ENCODE measurements at places on chromosomes 16 and 17. TPM values are rescaled to one million over a fixed set of nuclear protein-coding genes. Genes with fewer than 3 reads are reported as not detected.

Gene SLC38A8
- not detected for total RNA-seq

Gene GDPD1
- total RNA-seq, result 2.9 TPM

Gene APOH
- total RNA-seq, result not detected

Gene CLEC18A
- 2.9 TPM for total RNA-seq

Gene DNAH2
- total RNA-seq, result not detected

Gene APOBR
- total RNA-seq, result 6.8 TPM

Gene DBNDD1
- 1.1 TPM for total RNA-seq

Gene SMARCD2
- 132 TPM for total RNA-seq

Gene HS3ST3B1
- total RNA-seq, result 47.8 TPM

GRCh38 chr17:4600563-4600962 lies 16.2 kb downstream of the SMTNL2 start:
- DNase-seq, result no peak

DNA sequence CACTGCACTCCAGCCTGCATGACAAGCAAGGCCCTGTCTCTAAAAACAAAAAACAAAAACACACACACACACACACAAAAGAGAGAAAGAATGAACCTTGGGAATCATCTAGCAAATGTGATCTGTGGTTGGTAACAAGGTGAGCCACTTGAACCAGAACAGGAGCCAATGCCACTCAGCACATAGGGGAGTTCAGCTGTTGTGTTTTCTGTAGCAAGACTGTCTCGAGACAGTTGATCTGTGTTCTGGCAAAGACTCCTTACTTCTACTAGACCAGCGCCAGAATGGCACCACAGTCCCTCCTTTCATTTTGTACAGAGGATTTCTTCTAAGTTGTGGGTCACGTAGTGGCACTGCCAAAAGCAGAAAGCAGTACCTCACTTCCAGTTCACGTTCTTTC lies 20.7 kb downstream of the ATP2A1 start:
- DNase-seq, result no peak

DNA sequence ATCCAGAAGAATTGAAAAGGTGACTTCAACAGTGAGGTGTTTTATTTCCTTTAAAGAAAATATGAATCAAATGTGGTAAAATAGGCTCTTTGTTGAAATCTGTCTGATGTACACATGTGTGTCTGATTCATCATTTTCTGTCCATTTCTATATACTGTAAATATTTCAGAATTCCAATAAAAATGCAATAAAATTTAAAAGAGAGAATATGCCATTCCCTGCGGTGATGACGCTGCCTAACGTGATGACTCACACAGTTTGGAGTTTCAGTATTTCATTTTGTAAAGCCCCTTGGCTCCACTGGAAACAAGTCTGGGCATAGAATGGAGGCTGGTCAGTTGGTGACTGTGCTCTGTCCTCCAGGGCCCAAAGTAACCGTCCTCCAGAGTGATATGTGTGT lies 482.5 kb upstream of the CDH5 start:
- no peak for DNase-seq

- peak; percentile 86 for DNase-seq
Observed at GRCh38 chr16:87874639-87875427, 5.5 kb upstream of the SLC7A5 start.

DNA sequence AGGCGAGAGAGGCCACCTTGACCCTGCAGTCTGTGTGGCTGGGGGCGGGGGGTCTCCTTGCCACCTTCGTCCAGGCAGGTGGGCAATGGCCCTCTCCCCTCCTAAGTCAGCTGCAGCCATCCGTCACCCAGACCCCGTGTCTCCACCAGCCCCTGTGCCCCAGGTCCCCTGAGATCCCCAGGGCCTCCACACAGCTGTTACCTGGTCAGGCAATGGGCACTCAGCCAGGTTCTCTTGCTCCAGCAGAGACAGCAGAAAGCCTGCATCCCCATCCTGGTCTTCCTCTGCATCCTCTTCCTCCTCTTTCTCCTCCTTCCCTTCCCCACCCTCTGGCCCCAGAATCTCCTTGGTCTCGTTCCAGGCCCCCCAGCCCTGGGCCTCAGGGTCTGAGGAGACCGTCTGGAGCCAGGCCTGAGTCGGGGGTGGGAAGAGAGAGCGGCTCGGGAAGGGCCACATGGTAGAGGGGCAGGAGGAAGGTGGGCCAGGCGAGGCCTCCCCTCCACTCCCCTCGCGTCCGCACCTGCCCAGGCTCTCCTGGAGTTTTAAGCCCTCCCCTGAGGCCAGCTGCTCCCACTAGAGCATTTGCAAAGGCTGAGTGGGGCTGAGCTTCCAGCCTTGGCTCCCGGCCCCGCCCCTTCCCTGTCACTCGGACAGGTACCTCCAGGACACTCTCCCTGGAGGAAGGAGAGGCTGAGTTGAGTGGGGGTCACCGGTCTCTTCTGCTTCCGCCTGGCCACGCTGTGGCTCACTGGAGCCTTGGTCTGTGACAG lies at the start of gene PABPN1L:
Gene PABPN1L, minus strand, starts transcription at position 510 of the 770 bp plus-strand sequence. Its CDS starts 54 bp downstream, at position 456.
- no peak for DNase-seq

DNA sequence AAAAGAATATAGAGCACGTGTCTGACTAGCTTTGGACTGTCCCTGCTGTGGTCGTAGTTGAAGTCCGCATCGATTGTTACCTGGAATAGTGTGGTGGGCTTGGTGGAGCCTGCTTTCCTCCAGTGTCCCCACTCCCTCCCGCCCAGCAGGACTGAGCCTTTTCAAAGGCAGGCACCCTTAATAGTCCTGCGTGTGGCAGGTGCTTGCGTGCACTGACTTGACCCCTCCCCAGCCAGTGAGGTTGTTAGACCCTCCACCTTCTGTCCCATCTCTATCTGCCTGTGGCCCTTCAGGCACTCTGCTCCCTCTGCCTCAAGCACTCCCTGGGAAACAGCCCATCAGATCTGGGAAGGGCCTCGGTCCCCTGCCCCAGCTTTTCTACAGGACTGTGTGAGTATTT lies 36.6 kb downstream of the TMEM11 start:
- DNase-seq, result no peak

GRCh38 chr16:76837872-76838271 lies 353.1 kb upstream of the MON1B start:
- no peak for DNase-seq

- DNase-seq, result no peak
Observed at GRCh38 chr17:73625991-73626673, 18.1 kb downstream of the SDK2 start.

DNA sequence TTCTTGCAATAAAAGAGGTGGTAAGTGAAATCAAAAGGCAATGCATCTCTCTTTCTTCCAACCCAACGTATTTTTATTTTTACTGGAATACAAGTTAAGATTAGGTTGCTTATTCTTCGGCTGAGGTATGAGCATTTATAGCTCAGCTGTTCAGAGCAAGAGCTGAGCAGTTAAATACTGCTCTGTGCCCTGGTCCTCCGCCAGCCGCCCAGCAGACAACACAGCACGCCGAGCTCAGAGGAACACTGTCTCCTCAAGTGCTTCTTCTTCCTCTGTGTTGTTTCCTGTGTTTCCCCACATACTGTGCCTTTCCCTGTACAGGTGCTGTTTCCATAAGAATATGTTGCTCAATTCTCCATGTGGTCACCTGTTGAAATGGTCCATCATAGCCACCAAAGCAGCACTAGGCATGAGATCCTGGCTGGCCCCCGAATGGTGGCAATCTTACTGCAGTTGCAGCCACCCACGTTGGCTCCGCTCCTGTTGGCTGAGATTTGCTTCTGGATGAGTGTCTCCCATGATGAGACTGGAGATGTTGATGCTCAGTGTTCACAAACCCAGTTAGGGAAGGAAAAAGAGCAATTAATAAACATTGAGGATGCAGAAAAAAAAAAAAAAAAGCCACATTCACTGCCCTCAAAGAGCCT lies 515.3 kb downstream of the GRIN2A start:
- no peak for DNase-seq

- no peak for DNase-seq
Observed at GRCh38 chr17:40284085-40284713, 3.5 kb upstream of the CDC6 start.

DNA sequence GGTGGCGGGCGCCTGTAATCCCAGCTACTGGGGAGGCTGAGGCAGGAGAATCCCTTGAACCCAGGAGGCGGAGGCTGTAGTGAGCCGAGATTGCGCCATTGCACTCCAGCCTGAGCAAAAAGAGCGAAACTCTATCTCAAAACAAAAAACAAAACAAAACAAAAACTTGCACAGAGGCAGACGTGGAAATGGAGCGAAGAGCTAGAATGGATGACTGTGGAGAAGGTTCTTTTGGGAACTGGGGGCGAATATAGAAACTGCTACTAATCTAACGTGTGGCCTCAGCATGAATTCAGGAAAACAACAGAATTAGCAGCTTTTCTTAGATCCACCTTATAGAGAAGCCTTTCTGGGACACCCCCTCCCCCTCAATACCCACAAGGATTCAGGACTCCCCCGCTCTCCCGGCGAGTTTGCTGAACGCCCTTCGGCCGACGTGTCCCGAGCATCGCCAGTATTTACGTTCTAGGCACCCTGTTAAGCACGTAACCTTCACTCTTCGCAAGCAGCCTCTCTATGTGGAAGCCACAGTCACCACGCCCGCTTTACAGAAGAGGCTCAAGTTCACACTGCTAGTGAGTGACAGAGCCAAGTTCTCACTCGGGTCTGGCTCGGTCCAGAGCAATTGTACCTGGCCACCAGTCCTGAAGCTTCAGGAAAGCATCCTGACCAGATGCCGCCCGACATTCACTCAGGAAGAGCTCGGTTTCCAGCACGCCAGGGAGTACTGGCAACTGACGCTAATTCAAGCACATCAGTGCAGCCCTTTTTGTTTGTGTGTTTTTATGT lies 13.3 kb upstream of the ABR start:
- DNase-seq, result no peak

GRCh38 chr16:28149011-28149888 lies 62.5 kb downstream of the XPO6 start:
- peak; percentile 43 for DNase-seq

GRCh38 chr17:3308603-3309002 lies 10.4 kb upstream of the OR3A1 start:
- DNase-seq, result no peak

- DNase-seq, result no peak
Observed at GRCh38 chr17:61799812-61800484, 63.4 kb downstream of the BRIP1 start.

DNA sequence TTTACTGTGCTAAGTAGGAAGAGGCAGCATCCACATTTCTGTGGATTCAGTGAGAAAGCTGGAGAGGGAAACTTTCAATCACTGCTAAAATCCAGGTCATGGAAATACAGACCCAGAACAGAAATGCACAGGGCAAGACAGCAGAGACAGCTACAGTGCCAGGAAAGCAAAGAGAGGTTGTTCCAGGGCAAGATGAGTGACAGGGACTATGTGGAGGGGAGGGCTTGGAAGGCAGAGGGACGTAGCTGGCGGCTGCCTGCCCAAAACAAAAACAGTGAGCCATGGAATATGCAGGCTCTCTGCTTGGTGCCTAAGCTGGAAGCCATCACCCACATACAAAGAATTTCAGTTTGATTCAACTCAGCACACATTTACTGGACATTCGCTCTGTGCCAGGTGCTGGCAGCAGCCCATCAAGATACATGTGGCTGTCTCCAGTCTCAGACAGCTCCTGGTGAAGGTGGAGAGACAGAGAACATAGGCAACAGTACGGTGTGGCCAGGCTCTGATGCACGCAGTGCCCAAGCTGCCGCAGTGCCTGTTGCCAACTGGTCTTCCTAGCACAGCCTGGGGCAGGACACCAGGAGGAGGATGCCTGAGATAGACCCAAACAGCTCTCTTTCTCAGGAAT lies 88.7 kb downstream of the AIPL1 start:
- DNase-seq, result no peak

DNA sequence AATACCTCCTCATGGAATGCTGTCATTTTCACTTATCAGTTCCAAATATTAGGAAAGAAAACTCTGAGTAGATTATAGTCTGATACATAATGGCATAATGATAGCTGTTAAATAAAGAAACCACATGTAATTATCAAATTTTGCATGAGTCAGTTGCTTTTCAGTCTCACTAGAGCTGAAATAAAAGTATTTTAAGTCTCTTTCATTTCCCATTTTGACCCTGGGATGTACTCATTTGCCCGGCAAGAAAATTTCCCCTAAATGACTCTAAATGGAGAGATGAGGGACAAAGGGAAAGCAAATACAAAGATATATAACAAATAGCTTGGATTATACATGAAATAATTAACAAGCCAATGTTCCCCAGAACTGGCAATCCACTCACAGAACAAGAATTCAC lies 47.9 kb upstream of the CPHXL start:
- no peak for DNase-seq

DNA sequence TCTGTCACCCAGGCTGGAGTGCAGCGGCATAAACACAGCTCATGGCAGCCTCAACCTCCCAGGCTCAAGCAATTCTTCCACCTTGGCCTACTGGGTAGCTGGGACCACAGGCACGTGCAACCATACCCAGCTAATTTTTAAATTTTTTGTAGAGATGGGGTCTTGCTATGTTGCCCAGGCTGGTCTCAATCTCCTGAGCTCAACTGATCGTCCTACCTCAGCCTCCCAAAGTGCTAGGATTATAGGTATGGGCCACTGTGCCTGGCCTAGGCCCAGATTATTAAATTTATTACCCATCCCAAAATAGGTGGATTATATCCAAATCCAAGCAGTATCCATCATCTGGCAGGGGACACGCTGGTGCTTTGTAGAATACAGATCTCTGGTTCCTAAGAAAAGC lies 53.8 kb downstream of the METTL16 start:
- DNase-seq, result no peak

GRCh38 chr16:17339764-17340541 lies 130.8 kb downstream of the XYLT1 start:
- no peak for DNase-seq

GRCh38 chr16:53546988-53547391 lies 44.0 kb upstream of the AKTIP start:
- DNase-seq, result peak; percentile 11

GRCh38 chr16:53558710-53559109 lies 55.7 kb upstream of the AKTIP start:
- DNase-seq, result no peak

DNA sequence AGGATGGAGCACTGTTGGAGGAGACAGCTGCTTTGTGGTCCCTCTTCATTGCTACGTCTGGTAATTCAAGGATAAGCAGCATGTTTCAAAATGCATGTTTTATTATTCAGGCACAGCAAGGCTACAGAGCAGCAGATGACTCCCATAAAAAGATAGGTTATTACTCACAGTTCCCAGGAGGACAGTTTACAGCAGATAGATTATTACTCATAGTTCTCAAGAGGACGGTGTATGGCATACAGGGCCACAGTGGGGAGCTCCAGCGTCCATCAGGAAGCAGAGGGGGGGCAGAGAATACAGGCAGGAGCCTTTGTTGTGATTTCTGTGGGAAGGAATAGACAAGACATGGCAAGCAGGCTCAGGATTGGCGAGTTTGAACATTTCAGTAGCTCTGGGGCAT lies 72.9 kb downstream of the DNAH9 start:
- no peak for DNase-seq

- no peak for DNase-seq
Observed at GRCh38 chr16:75535211-75535843, 581 bp downstream of the CHST5 start.

DNA sequence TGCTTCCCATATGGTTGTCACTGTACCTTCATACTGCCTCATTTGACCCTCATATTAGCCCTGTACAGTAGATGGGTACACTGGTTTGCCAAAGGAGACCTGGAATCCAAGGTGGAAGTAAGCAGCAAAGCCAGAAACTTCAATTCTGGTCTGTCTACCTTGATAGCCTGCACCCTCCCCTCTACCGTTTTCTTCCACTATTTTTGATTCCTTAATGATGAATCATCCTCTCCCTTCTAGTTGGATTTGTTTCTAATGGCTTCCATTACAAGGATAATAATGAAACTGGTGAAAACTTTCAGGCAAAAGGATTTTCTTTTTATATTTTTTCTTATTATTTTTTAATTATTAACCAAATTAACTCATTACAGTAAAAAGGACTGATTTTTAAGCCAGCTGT lies 17.3 kb downstream of the TAC4 start:
- no peak for DNase-seq

GRCh38 chr16:22692916-22693637 lies 120.9 kb upstream of the HS3ST2 start:
- no peak for DNase-seq

GRCh38 chr16:52914428-52914827 lies 138.3 kb downstream of the CHD9NB start:
- DNase-seq, result no peak

Data from CD4-positive, CD25-positive, alpha-beta regulatory T cell (primary cell).